ENCODE measurements at places on chromosomes 12 and 14.

GRCh38 chr14:23055147-23055550, 2.2 kb downstream of the CDH24 start:
- no peak for DNase-seq

- DNase-seq: no peak
These were observed 109.7 kb downstream of the GPATCH2L start for GRCh38 chr14:76261371-76261811.

- DNase-seq: peak; percentile 86
These were observed 129.4 kb downstream of the SCARB1 start for GRCh38 chr12:124734224-124734788.

GRCh38 chr14:93114068-93114710, 1.5 kb downstream of the ITPK1 start:
- no peak for DNase-seq

- DNase-seq: no peak
These were observed 166.4 kb downstream of the STXBP6 start for GRCh38 chr14:24883576-24883975.

DNA sequence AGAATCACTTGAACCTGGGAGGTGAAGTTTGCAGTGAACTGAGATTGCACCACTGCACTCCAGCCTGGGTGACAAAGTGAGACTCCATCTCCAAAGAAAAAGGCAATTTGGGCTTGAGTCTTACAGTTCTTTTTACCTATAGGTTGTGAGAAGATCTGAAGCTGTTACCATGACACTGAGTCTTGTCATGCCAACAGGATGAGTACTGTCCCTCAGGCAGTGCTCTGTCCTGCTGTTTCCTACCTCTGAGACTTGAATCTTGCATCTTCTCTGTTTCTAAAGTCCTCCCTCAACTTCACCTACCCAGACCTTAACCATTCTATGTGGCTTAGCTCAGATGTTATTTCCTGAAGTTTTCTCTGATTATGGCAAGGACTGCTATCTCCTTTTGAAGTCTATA, 400.8 kb upstream of the PRICKLE1 start:
- DNase-seq: no peak

- DNase-seq: no peak
These were observed 22.1 kb downstream of the LGMN start for GRCh38 chr14:92726135-92726932.

DNA sequence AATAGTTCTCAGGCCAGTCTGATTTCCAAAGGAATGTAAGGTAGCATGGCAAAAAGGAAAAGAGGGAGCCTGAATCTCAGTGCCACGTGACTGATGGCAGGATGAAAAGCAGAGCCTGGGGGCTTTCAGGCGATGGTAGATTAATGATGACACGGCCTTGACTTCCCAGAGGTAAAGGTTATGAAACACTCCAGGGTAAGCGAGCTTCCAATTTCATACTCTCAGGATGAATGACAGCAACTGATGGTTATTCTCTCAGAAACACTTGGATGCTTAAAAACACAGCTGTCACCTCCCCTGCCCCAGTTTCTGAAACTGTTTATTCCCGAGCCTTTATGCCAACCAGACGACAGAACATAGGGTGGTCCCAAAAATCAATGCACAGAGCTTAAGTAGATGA, 28.8 kb downstream of the GDF11 start:
- no peak for DNase-seq

GRCh38 chr14:35342489-35343010, 50.4 kb downstream of the PSMA6 start:
- no peak for DNase-seq

GRCh38 chr12:31589598-31589903, 1.4 kb downstream of the DENND5B start:
- peak; percentile 65 for DNase-seq

GRCh38 chr14:35881280-35881679, 55.1 kb downstream of the BRMS1L start:
- DNase-seq: no peak

DNA sequence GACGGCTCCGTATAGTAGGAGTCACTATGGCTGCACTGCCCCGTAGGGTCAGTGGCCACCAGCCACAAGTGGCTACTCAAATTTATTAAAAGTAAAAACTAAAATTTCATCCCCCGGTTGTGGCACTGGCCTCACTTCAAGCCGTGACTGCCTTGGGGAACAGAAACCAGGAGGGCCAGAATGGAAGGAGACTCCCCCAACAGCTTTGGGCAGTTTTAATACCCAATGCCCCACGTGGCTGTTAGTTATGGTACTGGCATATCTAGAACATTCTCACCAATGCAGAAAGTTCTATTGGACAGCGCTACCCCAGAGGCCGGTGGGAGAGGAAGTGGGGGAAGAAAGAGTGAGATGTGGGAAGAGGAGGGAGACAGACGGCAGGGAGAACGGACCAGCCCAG, 6.2 kb downstream of the NCOR2 start:
- no peak for DNase-seq

DNA sequence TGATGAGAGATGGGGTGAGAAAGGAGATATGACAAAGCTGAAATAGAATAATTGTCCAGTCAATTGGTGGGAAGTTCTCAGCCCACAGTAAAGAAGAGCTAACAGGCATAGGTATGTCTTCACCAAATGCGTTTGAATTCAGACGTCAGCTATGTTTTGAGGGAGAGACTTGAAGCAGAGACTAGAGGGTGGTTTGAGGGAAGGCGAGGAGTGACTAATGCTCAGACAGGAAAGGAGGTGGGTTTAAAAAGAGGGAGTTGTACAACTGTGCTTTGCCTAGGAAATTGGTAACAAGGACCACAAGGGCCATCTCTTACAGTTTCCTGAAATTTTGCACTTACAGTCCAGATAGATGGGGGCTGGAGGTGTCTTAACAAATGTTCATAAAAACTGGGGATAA, 6.4 kb downstream of the JKAMP start:
- DNase-seq: no peak

GRCh38 chr12:3973269-3973884, 100.2 kb upstream of the PARP11 start:
- DNase-seq: no peak

DNA sequence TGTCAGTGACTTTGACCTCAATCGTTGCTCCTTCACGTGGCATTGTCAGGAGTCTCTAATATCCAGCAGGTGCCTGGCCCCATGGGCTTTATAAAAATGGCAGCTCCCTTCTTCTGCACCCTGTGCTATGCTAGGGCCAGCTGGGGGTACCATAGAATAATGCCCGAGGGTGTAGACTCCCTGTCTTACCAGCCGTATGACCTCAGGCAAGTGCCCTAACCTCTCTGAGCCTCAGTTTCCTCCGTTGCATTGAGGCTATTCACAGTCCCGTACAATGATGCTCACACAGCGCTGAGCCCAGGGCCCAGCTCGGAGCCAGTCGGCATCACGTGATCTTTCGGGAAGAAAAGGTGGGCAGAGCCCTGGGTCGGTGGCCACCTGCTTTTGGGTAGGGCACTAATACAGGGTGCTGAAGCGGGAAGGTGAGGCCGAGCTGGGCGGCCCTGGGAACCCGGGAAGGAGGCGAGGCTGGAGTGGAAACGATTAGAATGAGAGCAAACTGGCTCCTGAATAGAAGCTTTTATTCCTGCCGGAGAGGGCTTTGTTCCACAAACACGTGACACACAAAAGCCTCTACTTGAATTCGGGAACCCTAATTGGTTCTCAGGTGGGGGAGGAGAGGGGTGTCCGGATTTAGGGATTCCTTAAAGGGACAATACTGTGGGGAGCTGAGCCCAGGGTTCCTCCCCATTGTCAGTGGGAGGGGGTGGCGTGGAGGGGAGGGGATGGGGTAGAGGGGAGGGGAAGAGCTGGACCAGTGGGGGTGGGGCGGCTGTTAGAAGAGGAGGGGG, 19.9 kb upstream of the MSI1 start:
- no peak for DNase-seq
